ENCODE measurements at places on chromosomes 1 and 21. TPM values are rescaled to one million over a fixed set of nuclear protein-coding genes. Genes with fewer than 3 reads are reported as not detected.

GRCh38 chr1:169390303-169390702, 22.3 kb downstream of the BLZF1 start:
- DNase-seq: no peak

Gene AADACL3
- total RNA-seq: not detected

DNA sequence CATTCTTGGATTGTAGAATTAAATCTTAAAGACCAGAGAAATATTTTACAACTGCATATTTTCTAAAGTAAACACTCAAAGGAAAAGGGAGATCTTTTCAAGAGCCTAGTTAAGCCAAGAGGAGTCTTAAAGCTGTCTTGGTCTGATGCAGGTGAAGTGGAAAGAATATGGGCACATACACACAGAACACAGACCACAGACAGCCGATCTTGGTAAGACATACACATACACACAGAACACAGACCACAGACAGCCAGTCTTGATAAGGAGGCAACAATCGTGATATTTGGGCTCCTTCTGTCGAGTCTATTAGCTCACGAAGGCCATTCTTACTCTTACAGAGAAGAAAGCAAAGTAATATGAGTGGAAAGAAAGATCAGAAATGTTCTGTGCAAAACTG, 1153.9 kb upstream of the TMPRSS15 start:
- DNase-seq: no peak

GRCh38 chr1:192399161-192399560, 82.4 kb downstream of the RGS21 start:
- no peak for DNase-seq

- DNase-seq: no peak
Measured at GRCh38 chr1:228180271-228180958, 14.8 kb downstream of the IBA57 start.

DNA sequence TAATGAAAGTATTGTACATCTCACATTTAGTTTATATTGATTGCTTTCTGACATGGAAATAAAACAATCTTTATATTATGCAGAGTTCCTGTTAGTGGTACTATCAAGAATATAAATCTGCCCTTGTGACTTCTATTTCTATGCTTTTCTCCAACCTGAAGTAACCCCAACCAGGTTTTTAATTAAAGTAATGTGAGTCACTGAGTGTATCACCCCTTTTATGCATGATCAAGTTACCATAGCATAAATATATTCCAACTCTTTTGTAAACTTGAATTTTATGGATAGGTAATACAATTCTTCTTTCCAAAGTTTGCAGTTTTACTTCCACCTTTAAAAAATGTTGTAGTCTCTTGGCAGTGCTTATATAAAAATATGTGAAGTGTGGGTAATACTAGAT, 532.3 kb downstream of the USP25 start:
- DNase-seq: no peak

GRCh38 chr1:58979677-58980076, 195.8 kb upstream of the JUN start:
- no peak for DNase-seq

DNA sequence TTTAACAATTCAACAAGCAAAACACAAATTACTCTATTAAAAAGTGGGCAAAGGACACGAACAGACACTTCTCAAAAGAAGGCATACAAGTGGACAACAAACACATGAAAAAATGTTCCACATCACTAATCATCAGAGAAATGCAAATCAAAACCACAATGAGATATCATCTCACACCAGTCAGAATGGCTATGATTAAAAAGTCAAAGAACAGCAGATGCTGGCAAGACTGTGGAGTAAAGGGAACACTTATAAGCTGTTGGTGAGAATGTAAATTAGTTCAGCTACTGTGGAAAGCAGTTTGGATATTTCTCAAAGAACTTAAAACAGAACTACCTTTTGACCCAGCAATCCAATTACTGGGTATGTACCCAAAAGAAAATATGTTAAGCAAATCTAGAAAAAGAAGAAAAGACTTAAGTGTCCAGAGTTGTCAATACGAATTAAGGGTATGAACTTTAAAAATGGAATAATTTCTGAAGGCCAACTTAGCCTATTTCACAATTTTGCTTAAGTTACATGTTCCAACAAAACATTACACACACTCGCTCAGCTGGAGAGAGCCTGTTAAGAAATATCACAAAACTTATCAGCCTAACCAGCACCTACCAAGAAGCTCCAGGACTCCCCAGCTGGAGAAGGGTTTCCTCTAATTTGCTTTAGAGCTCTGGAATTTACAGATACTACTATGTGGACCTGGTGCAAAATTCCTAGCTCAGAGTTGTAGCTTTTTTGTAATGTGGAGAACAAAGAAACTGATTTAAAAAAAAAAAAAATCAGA, 232.1 kb downstream of the DUSP10 start:
- no peak for DNase-seq

Gene CFAP107
- not detected for total RNA-seq

Gene PTPRU
- 5.6 TPM for total RNA-seq

Gene GOLT1A
- total RNA-seq: 9.7 TPM

DNA sequence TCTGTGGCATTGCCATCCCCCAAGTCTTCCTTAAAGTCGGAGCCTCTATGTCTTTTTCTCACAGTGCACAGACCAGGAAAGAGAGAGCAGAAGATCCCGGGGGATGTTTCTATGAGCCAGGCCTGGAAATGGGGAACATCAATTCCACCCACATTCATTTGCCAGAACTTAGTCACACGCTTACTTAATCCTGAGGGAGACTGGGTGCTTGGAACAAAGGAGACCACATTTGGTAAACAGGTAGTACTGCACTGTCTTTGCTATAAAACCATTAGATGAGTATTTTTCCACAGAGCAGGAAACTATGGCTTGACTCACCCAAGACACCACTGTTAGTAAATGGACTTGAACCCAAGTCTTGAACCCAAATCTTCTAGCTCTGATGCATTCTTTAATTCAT, 60.7 kb upstream of the CTTNBP2NL start:
- no peak for DNase-seq

All from transverse colon (tissue), 4 donors.